HAP-1 (cell line): ENCODE measurements at places on chromosomes 11 and 22.
A peak's percentile ranks its signal among the peaks of the same experiment; 100 is the strongest.

DNA sequence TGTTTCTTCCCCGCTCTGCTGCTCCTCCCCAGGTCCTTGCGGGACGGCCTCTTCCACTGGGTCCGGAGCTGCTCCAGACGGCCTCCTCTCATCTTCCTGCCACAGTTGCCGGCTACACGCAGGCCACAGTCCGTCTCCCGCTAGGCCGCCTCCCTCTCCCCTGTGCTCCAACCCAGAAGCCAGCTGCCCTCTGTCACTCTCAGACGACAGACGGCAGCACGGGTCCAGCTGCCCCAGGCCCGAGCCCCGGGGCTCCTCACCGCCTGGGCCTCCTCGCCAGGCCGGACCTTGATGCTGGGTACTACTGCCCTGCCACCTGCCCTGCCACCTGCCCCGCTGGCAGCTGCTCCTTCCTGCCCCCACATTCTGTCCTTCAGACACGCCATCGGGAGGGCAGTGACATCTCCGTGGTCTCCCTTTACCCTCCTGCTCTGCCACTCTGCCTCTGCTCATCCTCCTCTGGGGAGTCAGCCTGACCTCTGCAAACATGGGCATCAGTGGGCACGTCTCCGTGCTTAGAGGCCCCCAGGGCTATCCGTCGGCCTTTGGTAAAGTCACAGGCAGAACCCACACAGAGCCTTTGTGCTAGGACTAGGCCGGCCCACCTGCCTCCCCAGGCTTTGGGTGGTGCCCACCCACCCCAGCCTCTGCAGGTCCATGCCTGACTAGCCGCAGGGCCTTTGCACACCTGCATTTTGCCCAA, 43.1 kb upstream of the TH start:
- DNase-seq = no peak

GRCh38 chr11:81211050-81211449, 1522.6 kb downstream of the FAM181B start:
- no peak for DNase-seq

DNA sequence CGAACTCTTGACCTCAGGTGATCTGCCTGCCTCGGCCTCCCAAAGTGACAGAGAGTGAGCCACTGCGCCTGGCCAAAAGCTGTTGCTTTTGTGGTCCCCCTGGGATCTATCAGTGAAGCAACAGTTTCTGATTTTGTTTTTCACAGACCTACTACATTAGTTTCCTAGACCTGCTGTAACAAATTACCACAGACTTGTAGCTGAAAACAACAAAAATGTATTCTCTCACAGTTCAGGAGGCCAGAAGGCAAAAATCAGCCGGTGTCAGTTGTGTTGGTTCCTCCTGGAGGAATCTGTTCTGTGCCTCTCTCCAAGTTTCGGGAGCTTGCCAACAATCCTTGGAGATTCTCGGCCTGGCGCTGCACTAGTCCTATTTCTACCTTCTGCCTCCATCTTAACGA, 8.5 kb upstream of the SLC35C1 start:
- DNase-seq = no peak

- no peak for DNase-seq
Measured at GRCh38 chr11:62139526-62140303, 15.9 kb downstream of the INCENP start.

DNA sequence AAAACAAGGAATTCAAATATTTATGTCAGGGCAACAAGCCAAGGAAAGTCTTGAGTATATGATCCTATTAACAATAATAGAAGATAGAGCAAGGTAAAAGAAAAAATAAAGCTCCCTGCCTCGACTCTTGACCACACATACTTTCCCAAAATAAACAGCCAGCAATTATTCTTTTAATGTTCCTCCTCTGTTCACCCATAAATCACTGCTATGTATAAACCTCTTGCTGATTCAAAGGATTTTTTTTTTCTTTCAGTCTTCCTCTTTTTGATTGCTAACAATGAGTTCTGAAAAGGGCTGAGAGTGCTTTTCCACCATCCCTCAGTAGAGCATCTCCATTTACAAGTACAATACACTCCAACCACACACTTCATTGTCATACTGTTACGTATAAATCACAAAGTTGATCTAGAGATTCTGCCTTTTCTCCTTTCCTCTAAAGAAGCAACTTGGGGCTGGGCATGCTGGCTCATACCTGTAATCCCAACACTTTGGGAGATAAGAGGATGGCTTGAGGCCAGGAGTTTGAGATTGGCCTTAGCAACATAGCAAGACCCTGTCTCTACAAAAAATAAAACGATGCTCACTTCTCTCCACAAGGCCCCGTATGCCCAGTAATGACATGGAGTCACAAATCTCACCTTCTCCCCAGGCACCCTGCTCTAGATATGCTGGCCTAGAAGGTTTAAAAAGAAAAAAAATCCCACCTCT, 24.0 kb downstream of the RAB30 start:
- peak; percentile 29 for DNase-seq

- no peak for DNase-seq
Measured at GRCh38 chr11:115132436-115133228, 371.6 kb downstream of the CADM1 start.

GRCh38 chr11:118910309-118911112, 15.2 kb downstream of the BCL9L start:
- DNase-seq = peak; percentile 57

GRCh38 chr22:23072077-23072910, 2.0 kb downstream of the GNAZ start:
- DNase-seq = no peak

DNA sequence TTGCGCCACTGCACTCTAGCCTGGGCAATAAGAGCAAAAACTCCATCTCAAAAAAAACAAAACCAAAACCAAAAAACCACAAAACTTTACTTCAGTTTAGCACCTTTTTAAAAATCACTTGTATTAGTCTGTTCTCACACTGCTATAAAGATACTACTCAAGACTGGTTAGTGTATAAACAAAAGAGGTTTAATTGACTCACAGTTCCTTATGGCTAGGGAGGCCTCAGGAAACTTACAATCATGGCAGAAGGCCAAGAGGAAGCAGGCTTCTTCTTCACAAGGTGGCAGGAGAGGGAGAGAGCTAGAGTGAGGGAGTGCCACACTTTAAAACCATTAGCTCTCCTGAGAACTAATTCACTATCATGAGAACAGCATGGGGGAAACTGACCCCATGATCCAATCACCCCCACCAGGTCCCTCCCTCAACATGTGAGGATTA, 261.3 kb downstream of the TMEM135 start:
- DNase-seq = no peak

DNA sequence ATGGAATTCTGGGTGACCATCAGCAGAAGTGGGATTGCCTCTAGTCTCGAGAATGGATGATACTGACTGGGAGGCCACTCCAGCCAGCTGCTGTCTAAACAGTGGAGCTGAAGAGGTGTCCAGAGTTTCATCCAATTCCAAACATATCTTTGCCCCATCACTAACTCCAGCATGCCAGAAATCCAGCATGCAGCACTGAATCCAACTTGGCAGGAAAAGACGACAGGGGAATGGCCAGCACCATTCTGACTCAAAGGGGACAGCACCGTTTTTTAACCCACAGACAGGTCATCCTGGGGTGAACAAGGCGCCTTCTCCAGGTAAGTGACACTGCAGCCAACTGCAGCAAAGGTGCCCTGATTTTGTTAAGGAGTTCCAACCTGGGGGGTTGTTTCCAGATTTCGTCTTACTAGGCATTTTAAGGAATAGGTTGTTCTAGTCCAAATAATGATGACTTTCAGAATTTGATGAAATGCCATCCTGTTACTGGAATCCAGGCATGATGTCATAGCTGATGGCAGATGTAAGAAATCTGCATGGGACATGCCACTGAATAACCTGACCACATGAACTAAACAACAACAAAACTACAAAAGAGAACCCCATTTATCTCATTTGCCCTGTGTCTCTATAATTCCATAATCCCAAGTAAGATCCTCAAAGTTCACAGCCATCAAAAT, 32.3 kb downstream of the FEZ1 start:
- DNase-seq = no peak

DNA sequence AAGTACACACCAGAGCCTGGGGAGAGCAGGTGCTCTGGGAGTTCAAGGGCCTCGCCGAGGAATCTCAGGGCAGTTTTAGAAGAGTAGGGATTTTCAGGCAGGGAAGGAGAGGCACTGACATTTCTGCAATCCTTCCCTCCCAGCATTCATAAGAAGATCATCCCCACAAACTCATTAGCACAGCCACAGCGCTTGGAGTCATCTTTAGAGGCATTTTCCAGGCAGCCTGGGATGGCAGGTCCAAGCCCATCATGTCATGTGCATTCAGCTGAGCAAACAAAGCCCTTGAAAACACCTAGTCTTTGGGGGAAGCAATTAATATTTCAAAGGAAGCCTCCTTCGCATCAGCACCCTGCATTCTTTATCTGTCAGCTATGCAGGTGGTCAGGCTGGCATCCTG, 43.8 kb downstream of the MAP6 start:
- DNase-seq = no peak

GRCh38 chr22:39318507-39319283, 728 bp downstream of the RPL3 start:
- DNase-seq = no peak

- DNase-seq = no peak
Measured at GRCh38 chr22:35830305-35830704, 112.6 kb downstream of the APOL5 start.

- no peak for DNase-seq
Measured at GRCh38 chr22:24176630-24177029, 4.7 kb upstream of the SUSD2 start.

- no peak for DNase-seq
Measured at GRCh38 chr11:65411681-65412070, 10.9 kb upstream of the NEAT1 start.

DNA sequence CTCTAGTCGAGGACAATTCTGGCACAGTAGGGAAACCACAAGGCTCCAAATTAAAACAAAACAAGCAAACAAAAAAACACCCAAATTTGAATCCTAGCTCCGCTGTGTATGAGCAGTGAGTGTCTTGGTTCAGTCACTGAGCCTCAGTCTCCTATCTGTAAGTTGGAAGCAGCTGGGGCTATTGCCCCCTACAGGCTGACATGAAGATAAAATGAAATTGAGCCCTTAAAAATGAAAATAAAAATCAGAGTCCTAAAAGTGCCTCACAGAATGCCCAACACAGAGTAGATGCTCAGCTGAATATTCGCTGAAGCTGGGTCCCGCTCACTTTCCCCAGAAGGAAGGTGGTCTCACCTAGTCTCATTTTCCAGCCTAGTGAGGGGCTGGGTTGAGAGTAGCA, 65.2 kb downstream of the PDE2A start:
- DNase-seq = peak; percentile 25

DNA sequence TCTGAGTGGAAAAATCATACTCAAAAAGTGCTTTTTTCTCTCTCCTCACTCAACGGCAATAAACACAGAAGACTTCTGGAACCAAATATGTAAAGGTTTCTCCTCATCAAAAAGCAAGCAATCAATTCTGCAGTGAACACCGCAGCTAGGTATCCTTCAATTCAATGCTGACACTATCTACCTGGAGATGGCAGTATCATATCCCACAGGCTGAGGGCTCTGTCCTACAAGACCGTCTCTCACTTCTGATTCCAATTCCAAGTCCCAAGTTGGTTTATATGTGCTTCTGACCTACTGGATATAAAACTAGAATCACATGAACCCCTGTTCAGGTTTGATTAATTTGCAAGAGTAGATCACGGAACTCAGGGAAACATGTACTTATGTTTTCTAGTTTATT, 59.7 kb upstream of the LUZP2 start:
- DNase-seq = no peak

DNA sequence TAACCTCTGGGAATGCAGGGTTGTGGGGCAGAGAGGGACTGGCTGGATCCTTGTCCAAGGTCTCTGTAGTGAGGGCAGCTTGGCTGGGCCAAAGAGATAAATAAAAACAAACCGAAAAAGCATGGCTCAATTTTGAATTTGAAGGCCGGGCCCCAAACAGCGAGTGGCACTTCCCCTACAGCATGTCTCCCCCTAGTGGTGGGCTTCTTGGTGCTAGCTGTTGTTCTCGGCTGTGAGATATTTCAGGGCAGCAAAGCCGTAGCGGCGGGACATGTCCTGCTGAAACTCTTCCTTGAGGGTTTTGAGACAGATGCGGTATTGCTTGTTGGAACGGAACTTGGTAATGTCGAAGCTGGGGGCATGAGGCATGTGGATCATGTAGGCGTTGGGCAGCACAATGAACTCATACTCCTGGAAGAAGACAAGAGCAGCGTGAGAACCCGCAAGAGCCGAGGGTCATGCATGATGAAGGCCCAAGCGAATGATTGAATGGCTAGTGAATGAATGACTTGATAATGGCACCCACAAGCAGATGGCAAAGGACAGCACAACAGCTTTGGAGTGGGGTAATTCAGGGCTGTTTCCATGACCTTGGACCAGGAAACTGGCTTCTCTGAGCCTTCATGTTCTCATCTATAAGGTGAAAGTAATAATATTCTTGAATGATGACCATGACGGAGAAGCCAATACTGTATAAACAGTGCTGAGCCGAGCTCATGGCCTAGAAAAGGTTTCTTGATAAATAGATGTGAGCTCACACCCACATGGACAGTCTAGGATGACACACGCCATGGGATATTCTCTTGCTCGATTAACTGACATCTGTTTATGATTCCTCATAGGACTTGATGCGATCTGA, 216.3 kb upstream of the SYN3 start:
- DNase-seq = peak; percentile 79

DNA sequence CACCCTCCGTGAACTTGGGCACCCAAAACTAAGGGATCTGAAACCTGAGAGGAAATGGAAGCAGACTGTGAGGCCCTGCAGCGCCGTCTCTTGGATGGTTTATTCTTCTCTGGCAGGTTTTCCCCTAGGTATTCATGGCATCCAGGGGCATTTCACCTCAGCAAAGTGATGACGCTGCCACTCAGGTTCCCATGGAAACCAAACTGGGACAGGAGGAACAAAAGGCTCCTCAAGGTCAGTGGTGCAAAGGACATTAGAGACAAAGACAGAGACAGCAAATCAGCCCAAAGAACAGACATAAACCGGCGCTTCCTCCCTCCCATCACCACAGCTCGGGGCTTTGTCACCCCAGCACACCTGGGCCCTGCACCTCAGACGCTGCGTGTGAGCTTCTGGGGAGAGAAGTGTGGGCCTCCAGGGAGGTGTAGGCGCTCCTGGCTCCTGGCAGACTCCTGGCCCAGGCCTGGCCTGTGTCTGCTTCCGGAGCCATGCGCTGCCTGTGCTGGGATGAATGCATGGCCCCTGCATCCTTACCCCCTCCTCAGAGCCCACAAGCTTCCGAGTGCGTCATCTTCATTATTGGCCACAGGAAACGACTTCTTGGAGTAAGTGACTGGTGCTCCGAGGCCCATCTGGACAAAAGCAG, 5.9 kb downstream of the TP53AIP1 start:
- no peak for DNase-seq
